Activated CD4-positive, alpha-beta T cell treated with anti-CD3 and anti-CD28 coated beads, Interleukin-2, amount 10 ng/mL, durations not matched to agents 7 days and 5 days (primary cell): ENCODE measurements at places on chromosomes 16 and 17. TPM values are rescaled to one million over a fixed set of nuclear protein-coding genes. Genes with fewer than 3 reads are reported as not detected.

The ABCA3 gene
- total RNA-seq, result 6.0 TPM

The NDRG4 gene
- total RNA-seq, result 0.69 TPM

The CBFA2T3 gene
- total RNA-seq, result not detected

The SLC22A31 gene
- 2.8 TPM for total RNA-seq

The HYDIN gene
- total RNA-seq, result not detected

GRCh38 chr17:78558181-78558850 is 18.9 kb downstream of the DNAH17 start:
- H3K27me3 ChIP-seq, result peaks cover 2% of the 10 kb centered on the region
- no peak overlapping the region for H3K4me3 ChIP-seq
- no peak overlapping the region for H3K27ac ChIP-seq
- peak; percentile 27 for DNase-seq

GRCh38 chr17:488993-489757 is 136.6 kb upstream of the RPH3AL start:
- peaks cover 6% of the 10 kb centered on the region for H3K27me3 ChIP-seq
- peaks cover 11% of the 10 kb centered on the region for H3K4me1 ChIP-seq
- peak overlapping the region; percentile 95 for H3K4me3 ChIP-seq
- peak; percentile 47 for DNase-seq
- H3K27ac ChIP-seq, result peak overlapping the region; percentile 92
- H3K36me3 ChIP-seq, result peaks cover 9% of the 10 kb centered on the region

GRCh38 chr17:42562388-42563142 is 617 bp downstream of the COASY start:
- H3K36me3 ChIP-seq, result peaks cover 22% of the 10 kb centered on the region
- peak overlapping the region; percentile 98 for H3K27ac ChIP-seq
- no peak for DNase-seq
- H3K4me3 ChIP-seq, result peak overlapping the region; percentile 94
- no peaks in the 10 kb centered on the region for H3K27me3 ChIP-seq

- H3K36me3 ChIP-seq, result no peaks in the 10 kb centered on the region
- H3K4me1 ChIP-seq, result peaks cover 3% of the 10 kb centered on the region
- DNase-seq, result no peak
- no peak overlapping the region for H3K27ac ChIP-seq
Measured at GRCh38 chr17:57665128-57665527, 80.0 kb downstream of the CCDC182 start.

DNA sequence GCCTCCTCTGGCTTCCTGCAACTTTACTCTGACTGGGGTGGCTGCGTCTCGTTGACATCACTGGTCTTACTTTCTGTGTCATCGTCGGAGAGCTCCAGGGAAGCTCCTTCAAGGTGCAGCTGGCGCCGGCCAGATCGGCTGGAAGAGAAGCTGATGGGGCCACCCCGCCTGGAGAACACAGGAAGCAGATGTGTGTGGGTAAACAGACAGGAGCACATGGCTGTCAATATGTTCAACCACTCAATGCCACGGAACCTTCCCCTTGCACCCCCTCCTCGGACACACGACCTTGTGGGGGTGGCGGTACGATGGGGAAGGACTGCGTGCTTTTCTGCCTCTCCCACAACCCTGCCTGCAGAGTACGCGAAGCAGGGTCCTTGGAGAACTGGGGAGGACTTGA is 40.1 kb downstream of the NDEL1 start:
- H3K27me3 ChIP-seq, result no peaks in the 10 kb centered on the region
- H3K27ac ChIP-seq, result peak overlapping the region; percentile 77
- peaks cover 26% of the 10 kb centered on the region for H3K36me3 ChIP-seq
- no peak overlapping the region for H3K4me3 ChIP-seq
- DNase-seq, result no peak

- no peak overlapping the region for H3K27ac ChIP-seq
- no peak for DNase-seq
Measured at GRCh38 chr16:84322749-84323148, 28.1 kb downstream of the WFDC1 start.

DNA sequence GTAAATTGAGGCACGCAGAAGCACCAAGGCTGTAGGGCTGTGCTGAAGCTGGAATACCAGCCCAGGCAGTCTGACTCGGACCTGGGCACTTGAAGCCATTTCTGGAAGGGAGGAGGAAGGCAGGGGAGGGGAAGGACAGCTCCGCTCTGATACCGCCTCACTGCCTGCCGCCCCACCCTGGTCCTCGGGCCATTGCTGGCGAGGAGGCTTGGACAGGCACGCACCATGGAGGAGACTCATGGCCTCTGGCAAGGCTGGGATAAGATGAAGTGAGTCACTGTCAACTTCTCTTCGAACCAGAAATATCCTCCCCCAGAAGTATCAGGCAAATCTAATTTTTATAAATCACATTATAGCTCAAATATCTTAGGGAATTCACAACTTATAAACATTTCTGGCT is 81.3 kb downstream of the SDK2 start:
- no peaks in the 10 kb centered on the region for H3K27me3 ChIP-seq
- peaks cover 29% of the 10 kb centered on the region for H3K4me1 ChIP-seq
- H3K27ac ChIP-seq, result no peak overlapping the region

DNA sequence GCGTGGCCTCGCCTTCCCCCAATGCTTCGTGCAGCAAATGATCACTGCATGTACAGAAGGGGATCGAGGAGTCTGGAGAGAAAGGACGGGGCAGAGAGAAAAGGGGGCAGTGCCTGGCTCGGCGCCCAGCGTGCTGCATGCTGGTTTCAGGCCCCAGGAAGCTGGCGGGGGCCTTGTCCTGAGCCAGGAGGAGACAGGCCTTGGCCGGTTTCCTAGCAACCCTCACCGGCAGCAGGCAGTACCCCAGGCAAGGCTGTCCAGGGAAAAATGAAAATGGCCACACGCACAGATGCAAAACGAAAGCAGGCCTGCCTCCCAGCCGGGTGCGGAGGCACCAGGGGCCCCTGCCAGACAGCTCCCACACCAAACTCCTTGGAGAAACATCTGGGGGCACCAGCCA is 126.3 kb downstream of the ZFHX3 start:
- H3K27me3 ChIP-seq, result no peaks in the 10 kb centered on the region
- DNase-seq, result no peak
- H3K27ac ChIP-seq, result peak overlapping the region; percentile 90

GRCh38 chr16:28865001-28865688 is 1.5 kb downstream of the SH2B1 start:
- peaks cover 33% of the 10 kb centered on the region for H3K4me1 ChIP-seq
- DNase-seq, result no peak
- peak overlapping the region; percentile 98 for H3K27ac ChIP-seq
- H3K36me3 ChIP-seq, result peaks cover 11% of the 10 kb centered on the region
- H3K4me3 ChIP-seq, result peak overlapping the region; percentile 86
- no peaks in the 10 kb centered on the region for H3K27me3 ChIP-seq

- no peaks in the 10 kb centered on the region for H3K27me3 ChIP-seq
- no peaks in the 10 kb centered on the region for H3K4me1 ChIP-seq
- no peak overlapping the region for H3K27ac ChIP-seq
- no peak for DNase-seq
- no peaks in the 10 kb centered on the region for H3K36me3 ChIP-seq
Measured at GRCh38 chr16:16175296-16175695, 48.0 kb downstream of the ABCC6 start.

- peak overlapping the region; percentile 94 for H3K4me3 ChIP-seq
- peaks cover 29% of the 10 kb centered on the region for H3K4me1 ChIP-seq
- DNase-seq, result no peak
- no peaks in the 10 kb centered on the region for H3K27me3 ChIP-seq
Measured at GRCh38 chr16:67720236-67720635, 1.1 kb upstream of the GFOD2 start.

GRCh38 chr16:30777591-30778297 is 9.3 kb downstream of the ZNF629 start:
- no peaks in the 10 kb centered on the region for H3K27me3 ChIP-seq
- H3K4me3 ChIP-seq, result no peak overlapping the region
- H3K36me3 ChIP-seq, result peaks cover 14% of the 10 kb centered on the region
- H3K4me1 ChIP-seq, result peaks cover 25% of the 10 kb centered on the region
- peak overlapping the region; percentile 22 for H3K27ac ChIP-seq
- DNase-seq, result no peak

- H3K27ac ChIP-seq, result no peak overlapping the region
- peaks cover 29% of the 10 kb centered on the region for H3K4me1 ChIP-seq
- no peak overlapping the region for H3K4me3 ChIP-seq
Measured at GRCh38 chr17:68385490-68386215, 71.6 kb downstream of the WIPI1 start.

DNA sequence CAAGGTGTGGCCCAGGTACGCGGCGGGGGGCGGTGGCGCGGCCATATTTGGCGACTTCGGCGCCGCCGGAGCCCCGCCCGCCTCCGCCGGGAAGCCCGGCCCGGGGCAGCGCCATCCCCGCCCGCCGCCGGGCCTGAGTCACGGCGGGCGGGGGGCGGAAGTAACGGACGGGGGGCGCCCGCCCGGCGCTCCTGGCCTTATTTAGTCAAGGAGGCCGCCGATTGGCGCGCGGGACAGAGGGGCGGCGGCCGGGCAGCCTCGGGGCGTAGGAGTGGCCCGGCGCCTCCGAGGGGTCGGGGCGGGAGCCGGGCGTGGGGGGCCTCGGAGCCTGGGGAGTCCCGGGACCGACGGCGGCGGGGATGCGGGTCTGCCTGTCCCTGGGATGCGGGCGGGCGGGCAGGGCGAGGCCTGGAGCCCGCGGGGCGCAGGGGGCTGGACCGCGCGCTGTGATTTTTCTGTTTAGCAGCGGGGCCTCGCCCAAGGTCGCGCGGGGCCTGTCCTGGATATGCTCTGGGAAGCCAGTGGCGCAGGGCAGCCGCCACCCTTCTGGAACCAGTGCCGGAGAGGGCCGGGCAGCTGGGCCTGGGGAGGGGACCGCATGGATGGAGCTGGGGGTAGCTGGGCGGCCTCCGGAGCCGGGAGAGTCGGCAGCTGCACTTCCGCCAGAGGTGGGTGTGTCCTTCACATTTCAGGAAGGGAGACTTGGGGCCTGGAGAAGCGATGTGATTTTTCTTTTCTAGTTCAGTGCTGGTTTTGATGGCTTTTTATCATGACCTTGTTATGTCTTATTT is 2.3 kb upstream of the ACTG1 start:
- peak; percentile 72 for DNase-seq
- peak overlapping the region; percentile 92 for H3K27ac ChIP-seq
- H3K4me1 ChIP-seq, result peaks cover 22% of the 10 kb centered on the region
- H3K27me3 ChIP-seq, result no peaks in the 10 kb centered on the region
- peaks cover 30% of the 10 kb centered on the region for H3K36me3 ChIP-seq
- H3K4me3 ChIP-seq, result peak overlapping the region; percentile 88

GRCh38 chr17:82198092-82198491 is 14.6 kb downstream of the CCDC57 start:
- H3K36me3 ChIP-seq, result peaks cover 33% of the 10 kb centered on the region
- peaks cover 57% of the 10 kb centered on the region for H3K4me1 ChIP-seq
- peak; percentile 41 for DNase-seq
- peak overlapping the region; percentile 59 for H3K4me3 ChIP-seq

- no peaks in the 10 kb centered on the region for H3K4me1 ChIP-seq
- no peaks in the 10 kb centered on the region for H3K36me3 ChIP-seq
- H3K27ac ChIP-seq, result no peak overlapping the region
- H3K4me3 ChIP-seq, result no peak overlapping the region
Measured at GRCh38 chr16:19460397-19460796, 42.7 kb downstream of the TMC5 start.

- H3K4me1 ChIP-seq, result no peaks in the 10 kb centered on the region
- no peak overlapping the region for H3K27ac ChIP-seq
- H3K36me3 ChIP-seq, result no peaks in the 10 kb centered on the region
- peaks cover 44% of the 10 kb centered on the region for H3K27me3 ChIP-seq
- no peak overlapping the region for H3K4me3 ChIP-seq
- DNase-seq, result no peak
Measured at GRCh38 chr17:30229012-30229411, 6.5 kb downstream of the SLC6A4 start.

GRCh38 chr17:70483624-70484023 is 314.3 kb downstream of the KCNJ2 start:
- H3K36me3 ChIP-seq, result no peaks in the 10 kb centered on the region
- H3K27ac ChIP-seq, result no peak overlapping the region
- no peak for DNase-seq

- no peak overlapping the region for H3K4me3 ChIP-seq
- H3K36me3 ChIP-seq, result peaks cover 3% of the 10 kb centered on the region
- H3K4me1 ChIP-seq, result peaks cover 28% of the 10 kb centered on the region
- H3K27ac ChIP-seq, result no peak overlapping the region
Measured at GRCh38 chr17:32495359-32496231, 8.8 kb downstream of the CDK5R1 start.

GRCh38 chr17:43987131-43988021 is 17.0 kb upstream of the NAGS start:
- peaks cover 14% of the 10 kb centered on the region for H3K4me1 ChIP-seq
- peaks cover 36% of the 10 kb centered on the region for H3K27me3 ChIP-seq

DNA sequence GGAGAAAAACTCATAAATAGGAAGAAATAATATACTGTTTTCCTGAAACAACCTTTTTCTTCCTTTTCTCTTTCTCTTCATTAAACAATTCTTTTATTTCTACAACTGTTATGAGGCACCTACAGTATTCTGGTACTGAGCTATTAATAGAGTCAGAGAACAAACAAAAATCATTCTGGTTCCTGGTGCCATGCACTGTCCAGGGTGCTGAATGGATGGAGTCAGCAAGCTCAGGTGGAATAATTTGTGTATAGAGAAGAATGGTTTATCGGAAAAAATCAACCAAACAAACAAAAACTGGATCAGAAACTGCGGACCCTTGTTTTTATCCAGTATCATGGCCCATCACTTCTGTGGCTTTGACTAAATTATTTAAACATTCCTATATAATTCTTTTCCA is 430.3 kb upstream of the GOT2 start:
- no peak overlapping the region for H3K4me3 ChIP-seq
- H3K4me1 ChIP-seq, result no peaks in the 10 kb centered on the region
- no peak for DNase-seq
- no peak overlapping the region for H3K27ac ChIP-seq
- no peaks in the 10 kb centered on the region for H3K27me3 ChIP-seq
- H3K36me3 ChIP-seq, result no peaks in the 10 kb centered on the region

- no peak for DNase-seq
- H3K4me3 ChIP-seq, result no peak overlapping the region
- no peaks in the 10 kb centered on the region for H3K36me3 ChIP-seq
- peaks cover 4% of the 10 kb centered on the region for H3K27me3 ChIP-seq
- no peaks in the 10 kb centered on the region for H3K4me1 ChIP-seq
- H3K27ac ChIP-seq, result no peak overlapping the region
Measured at GRCh38 chr16:82323171-82323570, 153.1 kb upstream of the MPHOSPH6 start.
